Brain (organoid and tissue), 16 donors: ENCODE measurements at places on chromosomes 6 and 20.
A peak's percentile ranks its signal among the peaks of the same experiment; 100 is the strongest.

GRCh38 chr20:32037929-32038328 lies 14.1 kb upstream of the HCK start:
- DNase-seq: no peak

GRCh38 chr20:57308451-57309271 lies 20.9 kb upstream of the SPO11 start:
- DNase-seq: no peak

GRCh38 chr6:119283979-119284545 lies 65.5 kb downstream of the MAN1A1 start:
- DNase-seq: no peak

DNA sequence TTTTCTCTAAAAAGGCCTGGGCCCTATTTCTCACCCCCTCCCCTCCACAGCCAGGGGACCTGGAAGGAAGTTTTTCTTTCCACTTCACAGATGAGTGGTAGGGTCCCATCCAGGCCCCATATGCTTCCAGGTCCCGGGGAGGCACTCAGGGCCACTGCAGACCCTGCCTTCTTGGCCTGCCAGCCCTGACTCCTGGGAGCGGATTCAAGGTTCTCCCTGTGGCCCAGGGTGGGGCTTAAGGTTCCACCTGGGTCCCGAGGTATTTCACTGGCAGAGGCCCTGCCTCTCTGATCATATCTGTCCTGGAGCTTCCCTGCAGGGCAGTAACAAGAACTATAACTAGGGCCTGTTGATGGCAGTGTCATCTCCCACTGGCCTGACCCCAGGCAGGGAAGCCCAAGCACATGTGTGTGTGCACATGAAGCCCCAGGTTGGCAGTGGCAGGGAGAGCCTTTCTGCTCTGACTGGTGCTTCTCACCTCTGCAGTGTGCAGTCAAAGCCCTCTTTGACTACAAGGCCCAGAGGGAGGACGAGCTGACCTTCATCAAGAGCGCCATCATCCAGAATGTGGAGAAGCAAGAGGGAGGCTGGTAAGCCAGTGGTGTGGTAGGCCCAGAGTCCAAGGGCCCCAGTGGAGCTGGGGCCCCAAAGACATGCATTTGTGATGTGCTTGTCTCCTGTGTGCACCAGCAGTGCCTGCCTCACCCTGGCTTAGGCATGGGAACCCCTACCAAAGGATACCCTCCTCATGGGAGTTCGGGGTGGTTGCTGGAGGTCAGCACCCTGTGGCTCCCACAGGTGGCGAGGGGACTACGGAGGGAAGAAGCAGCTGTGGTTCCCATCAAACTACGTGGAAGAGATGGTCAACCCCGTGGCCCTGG lies 31.2 kb downstream of the PLCG1 start:
- no peak for DNase-seq

- DNase-seq: no peak
Observed at GRCh38 chr6:45163952-45164766, 164.0 kb upstream of the RUNX2 start.

DNA sequence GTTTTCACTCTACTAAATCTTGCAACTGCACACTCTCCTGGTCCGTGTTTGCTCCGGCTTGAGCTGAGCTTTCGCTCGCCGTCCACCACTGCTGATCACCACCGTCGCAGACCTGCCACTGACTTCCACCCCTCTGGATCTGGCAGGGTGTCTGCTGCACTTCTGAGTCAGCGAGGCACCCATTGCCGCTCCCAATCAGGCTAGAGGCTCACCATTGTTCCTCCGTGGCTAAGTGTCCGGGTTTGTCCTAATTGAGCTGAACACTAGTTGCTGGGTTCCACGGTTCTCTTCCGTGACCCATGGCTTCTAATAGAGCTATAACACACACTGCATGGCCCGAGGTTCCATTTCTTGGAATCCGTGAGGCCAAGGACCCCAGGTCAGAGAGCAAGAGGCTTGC lies 98.6 kb upstream of the GPR6 start:
- no peak for DNase-seq

GRCh38 chr20:59985864-59986263 lies 27.6 kb downstream of the CDH26 start:
- DNase-seq: no peak

DNA sequence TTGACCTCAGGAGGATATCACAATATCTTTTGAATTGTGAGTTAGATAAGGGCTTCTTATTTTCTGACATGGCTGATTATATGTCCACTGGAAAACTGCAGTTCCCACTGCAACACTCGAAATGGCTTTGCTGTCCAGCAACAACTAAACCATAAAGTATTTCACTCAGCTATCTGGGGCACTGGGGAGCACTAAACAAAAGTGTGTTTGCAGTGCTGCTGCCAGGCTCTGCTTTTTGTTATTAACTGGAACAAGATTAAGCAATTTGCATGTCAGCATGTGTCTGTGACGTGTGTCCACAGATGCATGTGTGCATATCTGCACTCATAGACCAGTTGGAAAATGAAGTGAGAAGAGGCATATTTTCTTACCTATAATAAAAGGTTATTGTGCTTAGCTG lies 107.8 kb upstream of the CCN2 start:
- no peak for DNase-seq

GRCh38 chr6:141316236-141316635 lies 816.5 kb upstream of the GJE1 start:
- no peak for DNase-seq

DNA sequence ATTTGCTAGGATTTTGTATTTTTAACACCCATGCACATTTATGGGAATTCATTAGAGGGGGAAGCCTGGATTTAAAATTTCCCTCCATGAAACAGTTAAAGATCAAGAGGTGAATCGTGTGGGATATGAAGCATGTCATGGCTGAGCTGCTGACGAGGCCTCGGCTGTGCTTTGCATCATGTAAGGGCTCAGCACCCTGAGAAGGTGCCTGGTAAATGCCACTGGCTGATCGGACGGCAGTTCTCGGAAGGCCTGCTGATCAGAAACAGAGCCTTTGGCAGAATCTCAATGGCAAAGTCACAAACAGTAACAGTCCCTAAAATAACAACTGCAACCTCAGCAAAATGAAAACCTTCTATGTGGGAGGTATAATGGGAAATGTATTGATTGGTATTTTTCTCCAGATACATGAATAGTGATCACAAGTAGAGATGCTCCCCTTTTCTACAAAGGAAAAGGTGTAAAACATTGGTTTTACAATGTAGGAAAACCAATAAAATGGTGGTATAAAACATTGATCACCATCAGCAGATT lies 53.0 kb upstream of the FUCA2 start:
- DNase-seq: no peak

DNA sequence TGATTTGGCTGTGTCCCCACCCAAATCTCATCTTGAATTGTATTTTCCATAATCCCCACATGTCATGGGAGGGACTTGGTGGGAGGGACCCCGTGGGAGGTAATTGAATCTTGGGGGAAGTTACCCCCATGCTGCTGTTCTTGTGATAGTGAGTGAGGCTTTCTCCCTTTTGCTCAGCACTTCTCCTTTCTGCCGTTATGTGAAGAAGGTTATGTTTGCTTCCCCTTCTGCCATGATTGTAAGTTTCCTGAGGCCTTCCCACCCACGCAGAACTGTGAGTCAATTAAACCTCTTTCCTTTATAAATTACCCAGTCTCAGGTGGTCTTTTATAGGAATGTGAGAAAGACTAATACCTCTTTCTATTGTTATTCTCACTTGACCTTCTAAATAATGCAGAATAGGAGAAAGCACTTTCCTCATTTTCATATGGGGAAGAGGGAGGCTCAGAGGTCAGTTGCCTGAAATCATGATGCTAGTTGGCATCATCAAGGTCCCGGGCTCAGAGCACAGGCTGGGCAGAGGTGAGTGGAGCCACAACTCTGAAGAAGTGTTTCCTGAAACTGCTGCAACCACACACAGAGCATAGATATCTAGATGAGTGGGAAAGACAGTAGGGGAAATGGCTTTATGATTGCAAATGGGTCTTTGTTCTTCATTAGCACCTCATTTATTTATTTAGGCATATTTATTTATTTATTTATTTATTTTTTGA lies 191.0 kb downstream of the QKI start:
- DNase-seq: no peak

DNA sequence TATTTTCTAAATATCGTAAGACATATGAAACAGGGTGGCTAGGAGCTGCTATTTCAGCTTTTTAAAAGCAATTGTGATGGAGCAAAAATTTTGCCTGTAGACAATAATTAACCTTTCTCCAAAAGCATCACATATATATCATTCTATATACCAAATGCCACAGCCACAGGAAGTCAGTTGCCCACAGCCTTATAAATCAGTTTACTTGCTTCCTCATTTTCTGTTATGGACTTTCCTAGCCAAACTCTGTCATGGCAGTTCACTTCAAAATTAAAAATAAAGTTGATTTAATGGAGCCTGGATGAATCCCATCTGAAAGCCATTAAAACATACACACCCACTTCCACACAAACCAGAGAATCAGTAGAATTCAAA lies 93.4 kb upstream of the NHSL1 start:
- DNase-seq: no peak

- no peak for DNase-seq
Observed at GRCh38 chr6:43847741-43848630, 78.0 kb downstream of the VEGFA start.

DNA sequence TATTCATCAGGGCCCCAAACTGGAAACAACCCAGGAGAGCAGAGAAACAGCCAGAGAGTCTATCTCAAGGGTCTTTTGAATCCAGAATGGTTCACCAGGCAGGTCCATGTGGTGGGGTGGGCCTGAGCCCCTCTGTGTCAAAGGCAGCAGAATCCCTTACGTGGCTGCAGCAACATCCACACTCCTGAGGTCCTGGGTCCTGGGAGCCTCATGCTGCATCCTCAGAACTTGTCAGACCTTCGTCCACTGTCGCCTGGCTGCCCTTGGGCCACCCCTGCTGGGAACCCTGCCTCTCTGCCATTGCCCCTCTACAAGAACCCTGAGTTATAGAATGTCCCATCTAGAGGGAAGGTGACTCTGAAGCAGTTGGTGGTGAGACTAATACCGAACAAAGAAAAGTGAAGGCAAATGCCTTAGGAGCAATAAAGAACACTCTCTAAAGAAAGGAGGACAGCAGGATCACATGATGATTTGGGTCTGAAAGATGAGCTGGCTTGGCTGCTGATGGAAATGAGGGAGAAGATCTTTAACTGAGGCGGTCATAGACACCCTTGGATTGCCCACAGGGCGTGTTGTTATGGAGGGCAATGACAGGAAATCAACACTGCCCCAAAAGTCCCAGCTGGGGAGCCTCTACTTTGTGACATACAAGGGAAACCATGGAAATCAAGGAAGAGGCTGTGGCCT lies 161.2 kb downstream of the SYNDIG1 start:
- DNase-seq: no peak

- DNase-seq: no peak
Observed at GRCh38 chr6:36727505-36728021, 29.9 kb downstream of the RAB44 start.

DNA sequence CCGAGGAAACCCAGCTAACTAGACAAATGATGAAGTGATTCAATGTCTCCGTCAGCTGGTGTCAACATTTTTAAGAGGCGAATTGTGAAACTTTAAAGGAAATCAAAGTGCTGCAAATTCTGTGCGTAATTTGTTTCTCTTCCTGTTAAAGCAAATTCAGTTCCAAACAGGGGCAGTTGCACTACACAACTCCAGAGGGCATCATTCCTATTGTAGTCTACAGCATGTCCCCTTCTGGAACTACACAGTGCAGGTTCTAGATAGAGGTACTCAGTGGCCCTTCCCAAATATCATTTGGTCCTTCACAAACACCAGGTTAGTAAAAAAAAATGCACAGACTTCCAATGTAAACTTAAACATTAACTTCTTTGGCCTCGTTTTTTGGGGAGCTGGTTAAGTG lies 38.3 kb upstream of the SMLR1 start:
- no peak for DNase-seq

- DNase-seq: peak; percentile 34
Observed at GRCh38 chr6:122735582-122735981, 43.9 kb upstream of the FABP7 start.

- DNase-seq: no peak
Observed at GRCh38 chr6:5007531-5007930, 3.7 kb upstream of the RPP40 start.

DNA sequence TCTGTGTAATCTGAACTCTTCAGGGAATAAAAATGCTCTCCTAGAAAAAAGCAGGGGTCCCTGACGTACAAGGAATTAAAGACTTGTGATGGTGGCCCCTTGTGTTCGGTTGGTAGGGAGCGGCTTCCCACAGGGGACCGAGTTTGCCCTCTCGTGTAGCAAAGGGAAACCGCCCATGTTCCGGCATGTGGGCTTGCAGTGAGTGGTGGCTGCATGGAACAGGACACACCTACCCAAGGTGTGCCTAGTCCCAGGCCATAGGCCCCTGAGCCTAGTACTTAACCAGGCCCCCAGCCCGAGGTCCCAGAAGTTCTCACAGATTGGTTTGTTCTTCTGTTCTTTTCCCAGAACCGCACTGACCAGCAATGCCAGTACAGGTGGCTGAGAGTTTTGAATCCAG lies 15.5 kb downstream of the MYBL2 start:
- no peak for DNase-seq

DNA sequence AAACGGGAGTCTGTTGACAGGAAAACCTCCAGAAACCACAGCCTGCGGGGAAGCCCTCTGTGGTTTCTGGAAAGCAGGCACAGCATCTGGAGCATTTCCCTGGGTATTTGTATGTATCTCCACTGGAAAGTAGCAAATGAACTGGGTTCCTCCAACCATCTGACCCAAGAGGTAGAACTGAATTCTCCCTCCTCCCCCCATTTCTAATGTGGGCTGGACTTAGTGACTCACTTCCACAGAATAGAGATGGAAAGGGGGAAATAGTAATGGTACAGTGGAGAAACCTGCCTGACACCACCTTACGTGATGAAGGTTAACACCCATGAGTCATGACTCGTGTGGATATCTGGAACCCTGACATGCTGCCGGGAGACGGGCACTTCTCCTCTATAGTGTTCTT lies 51.9 kb upstream of the XRN2 start:
- DNase-seq: no peak

DNA sequence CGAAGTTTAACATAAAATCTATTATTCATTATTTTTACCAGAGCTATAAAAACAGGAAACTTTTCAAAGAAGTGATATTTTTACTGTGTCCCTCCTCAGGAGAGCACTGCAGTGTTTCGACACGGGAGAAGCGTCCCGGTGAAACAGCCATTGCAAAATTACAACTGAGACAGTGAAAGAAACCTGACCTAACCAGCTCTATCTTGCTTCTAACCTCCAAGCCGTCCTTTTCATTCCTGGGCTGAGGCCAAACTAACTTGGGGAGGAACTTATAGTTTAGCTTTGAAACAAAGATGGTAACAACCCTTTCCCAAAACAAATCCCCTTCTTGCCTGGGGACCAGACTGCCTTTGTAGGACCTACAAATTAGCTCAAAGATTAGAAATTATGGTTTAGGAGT lies 79.2 kb downstream of the WDR27 start:
- no peak for DNase-seq
